HEK293T (cell line): ENCODE measurements at places on chromosomes 5 and 9.

- DNase-seq: no peak
These were observed 603 bp downstream of the SAXO1 start for GRCh38 chr9:19032406-19032805.

DNA sequence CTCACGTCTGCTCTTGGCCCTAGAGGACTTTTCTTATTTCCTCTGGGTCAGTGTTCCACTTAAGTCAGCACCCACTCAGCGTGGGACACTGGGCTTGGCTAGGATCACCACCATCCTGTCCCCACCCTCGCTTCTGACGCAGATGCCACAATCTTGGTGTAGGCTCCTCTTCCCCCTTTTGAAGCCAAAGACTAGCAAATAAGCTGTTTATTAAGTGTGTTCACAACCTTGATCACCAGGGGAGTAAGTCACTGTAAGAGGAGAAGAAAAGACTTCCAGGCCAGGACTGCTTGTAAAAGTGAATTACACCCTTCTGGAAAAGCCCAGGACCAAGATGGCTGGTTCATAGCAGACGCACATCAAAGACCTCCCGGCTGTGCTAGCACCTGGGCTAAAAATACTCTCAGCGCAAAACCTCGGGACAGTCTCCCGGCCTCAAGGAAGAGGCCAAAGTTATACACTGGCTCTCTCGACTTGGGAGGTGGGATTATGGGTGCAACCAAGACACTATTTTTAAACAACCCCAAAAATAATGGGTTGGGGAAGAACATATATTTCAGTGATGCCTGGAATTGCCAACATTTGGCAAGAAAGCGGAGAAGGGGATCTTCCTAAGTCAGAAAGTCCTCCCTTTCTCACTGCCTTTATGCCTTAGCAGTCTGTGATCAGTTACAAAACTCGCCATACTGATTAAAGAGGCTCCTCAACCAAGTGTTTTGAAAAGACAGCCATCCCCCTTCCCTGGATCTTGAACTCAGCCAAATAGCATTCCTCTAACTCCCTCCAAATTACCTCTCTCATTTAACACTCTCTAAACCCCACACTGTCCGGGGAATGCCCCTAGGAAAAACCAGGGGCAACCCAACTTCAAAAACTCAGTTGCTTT lies 69.4 kb downstream of the RAPGEF1 start:
- no peak for DNase-seq

DNA sequence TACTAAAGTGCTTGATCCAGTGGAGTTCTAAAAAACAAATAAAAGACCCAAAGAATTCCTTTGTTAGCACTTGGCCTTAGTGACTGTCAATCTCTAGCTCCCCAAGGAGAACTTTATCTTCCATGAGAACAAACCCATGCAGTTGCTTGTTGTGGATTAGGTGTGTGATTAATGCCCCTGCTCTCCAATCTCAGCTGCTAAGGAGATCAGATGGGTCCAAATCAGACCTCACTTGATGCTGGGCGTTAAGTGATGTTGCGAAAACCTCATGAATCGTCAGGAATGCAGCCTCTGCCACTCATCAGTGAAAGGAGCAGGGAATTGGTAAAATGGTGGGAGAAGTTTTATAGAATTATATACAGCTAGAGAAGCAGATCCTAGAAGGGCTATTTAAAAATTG lies 133.7 kb downstream of the DMAC1 start:
- no peak for DNase-seq

DNA sequence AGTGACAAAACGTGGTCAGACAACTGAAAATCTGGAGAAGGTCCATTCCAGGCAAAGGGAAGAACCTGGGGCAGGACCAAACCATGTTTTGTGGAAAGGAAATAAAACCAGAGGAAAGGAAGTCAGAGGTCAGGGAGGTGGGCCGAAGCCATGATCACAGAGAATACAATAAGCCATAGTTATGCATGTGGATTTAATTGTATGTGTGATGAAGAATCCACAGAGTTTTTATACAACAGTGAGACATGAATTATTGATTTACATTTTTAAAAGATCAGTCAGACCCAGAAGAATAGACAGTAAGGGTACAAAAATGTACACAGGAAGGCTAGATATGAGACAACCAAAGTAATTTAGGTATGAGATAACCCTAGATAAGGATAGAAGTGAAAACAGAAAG lies 20.8 kb downstream of the TTC33 start:
- no peak for DNase-seq

GRCh38 chr5:41869151-41869723 lies 988 bp downstream of the OXCT1 start:
- peak; percentile 13 for DNase-seq

- DNase-seq: peak; percentile 35
These were observed 103.8 kb upstream of the ERCC6L2 start for GRCh38 chr9:95771556-95772246.

GRCh38 chr5:58466939-58467338 lies 7.1 kb upstream of the PLK2 start:
- no peak for DNase-seq

- no peak for DNase-seq
These were observed 42.6 kb upstream of the PDZD2 start for GRCh38 chr5:31596354-31596753.

DNA sequence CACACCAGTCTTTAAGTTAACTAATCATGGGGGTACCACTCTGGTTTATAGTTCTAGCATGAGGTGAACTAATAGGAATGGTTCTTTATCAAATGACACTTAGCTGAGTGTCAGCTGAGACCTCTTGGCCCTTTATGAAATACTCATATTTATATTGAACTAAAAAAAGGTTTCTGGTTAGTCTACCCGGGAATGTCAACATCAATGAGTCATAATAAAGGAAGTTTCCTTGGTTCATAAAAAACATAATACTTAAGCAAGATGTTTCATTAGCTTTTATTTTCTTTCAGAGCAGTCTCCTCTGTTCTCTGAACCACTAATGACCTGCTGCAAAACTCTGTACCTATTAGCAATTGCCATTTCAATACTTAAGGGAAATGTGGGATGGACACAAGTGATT lies 13.7 kb downstream of the DAB2 start:
- DNase-seq: no peak

- no peak for DNase-seq
These were observed 49.0 kb downstream of the DAPK1 start for GRCh38 chr9:87546704-87547103.

- no peak for DNase-seq
These were observed 461.4 kb downstream of the ZNF608 start for GRCh38 chr5:124285071-124285470.

DNA sequence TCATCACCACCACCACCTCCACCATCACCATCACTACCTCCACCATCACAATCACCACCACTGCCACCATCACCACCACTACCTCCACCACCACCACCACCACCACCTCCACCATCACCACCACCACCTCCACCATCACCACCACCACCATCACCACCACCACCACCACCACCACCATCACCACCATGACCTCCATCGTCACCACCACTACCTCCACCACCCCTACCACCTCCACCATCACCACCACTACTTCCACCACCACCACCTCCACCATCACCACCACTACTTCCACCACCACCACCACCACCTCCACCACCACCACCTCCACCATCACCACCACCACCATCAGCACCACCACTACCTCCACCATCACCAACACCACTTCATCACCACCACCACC lies 23.5 kb upstream of the ADCY2 start:
- no peak for DNase-seq

GRCh38 chr5:131459216-131459615 lies 175.8 kb downstream of the RAPGEF6 start:
- no peak for DNase-seq

GRCh38 chr9:127131871-127132270 lies 9.4 kb upstream of the ANGPTL2 start:
- DNase-seq: no peak

DNA sequence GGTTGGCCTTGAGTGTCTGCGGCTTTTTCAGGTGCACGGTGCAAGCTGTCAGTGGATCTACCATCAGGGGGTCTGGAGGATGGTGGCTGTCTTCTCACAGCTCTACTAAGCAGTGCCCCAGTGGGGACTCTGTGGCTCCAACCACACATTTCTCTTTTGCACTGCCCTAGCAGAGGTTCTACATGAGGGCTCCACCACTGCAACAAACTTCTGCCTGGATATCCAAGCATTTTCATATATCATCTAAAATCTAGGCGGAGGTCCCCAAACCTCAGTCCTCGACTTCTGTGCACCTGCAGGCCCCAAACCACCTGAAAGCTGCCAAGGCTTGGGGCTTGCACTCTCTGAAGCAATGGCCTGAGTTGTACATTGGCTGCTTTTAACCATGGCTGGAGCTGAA lies 601.5 kb downstream of the MTRR start:
- no peak for DNase-seq

DNA sequence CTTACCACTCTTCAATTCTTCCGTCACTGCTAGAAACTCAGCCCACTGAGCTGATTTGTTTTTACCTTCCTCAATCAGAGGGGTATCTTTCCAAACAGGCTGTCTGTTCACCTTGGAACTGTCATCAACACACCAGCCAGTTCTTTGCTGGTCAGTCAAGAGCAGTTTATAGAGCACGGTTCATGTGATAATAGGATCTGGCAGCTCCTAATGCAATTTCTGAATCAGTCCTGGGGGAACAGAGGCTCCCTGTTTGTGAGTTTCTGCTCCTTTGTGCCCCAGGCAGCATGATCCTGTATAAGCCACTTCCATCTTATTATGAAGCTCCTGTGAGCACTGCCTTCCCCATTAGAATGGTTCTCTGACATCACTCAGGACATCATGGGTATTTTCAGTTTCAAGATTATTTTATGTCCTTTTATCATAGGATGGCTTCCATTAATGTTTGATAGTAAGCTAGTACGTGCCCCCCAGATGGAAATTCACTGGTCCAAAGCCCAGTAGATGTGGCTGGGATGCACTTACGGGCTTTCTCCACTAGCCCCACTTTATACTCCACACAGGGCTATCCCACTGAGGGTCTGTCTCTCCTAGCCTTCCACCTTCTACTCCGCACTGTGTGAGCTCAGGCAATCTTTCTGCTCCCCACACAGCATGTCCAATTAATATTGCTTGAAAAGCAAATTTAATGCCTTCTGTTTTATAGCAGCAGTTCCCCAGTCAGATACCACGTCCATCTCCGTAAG lies 85.5 kb upstream of the SPIN1 start:
- DNase-seq: no peak

GRCh38 chr5:141245250-141245717 lies at the start of gene PCDHB15:
TSS of gene PCDHB15 (plus strand) at chr5:141245395. CDS start at chr5:141245579, 184 bp downstream.
- DNase-seq: peak; percentile 20

DNA sequence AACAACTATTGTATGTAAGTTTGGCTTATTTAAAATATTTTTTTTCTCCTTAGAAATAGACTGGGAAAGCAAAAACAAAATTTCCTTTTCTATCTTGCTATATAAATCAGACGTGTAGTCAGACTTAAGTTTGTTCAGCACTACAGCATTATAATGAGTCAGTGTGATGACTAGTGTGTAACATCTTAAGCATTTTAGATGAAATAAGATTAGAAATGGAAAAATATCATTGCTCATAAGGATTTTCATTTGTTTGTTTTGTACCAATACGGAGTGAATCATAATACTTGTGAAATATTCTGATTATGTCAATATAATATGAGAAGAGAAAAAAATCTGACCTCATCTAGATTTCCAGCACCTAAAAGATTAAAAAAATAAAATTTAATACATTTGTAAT lies 64.7 kb upstream of the RICTOR start:
- no peak for DNase-seq

- no peak for DNase-seq
These were observed 3.0 kb downstream of the SPIN1 start for GRCh38 chr9:88391236-88391635.

- no peak for DNase-seq
These were observed 4.1 kb upstream of the SMU1 start for GRCh38 chr9:33080534-33080933.

DNA sequence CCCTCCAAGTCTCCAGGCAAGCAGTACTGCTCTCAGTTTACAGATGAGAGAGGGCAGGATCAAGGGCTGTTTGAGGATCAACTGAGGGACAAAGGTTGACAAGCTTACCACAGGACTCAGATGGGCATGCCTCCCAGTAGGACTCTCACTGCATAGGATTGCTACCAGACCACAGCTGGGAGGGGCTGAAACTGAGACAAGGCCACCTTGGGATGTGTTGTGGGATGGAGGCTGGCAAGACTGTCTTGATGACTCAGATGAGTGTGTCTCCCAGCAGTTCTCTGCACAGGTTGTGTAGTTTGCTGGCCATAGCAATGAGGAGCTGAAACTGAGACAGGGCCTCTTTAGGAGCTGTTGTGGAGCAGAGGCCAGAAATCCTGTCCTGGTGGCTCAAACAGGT lies 222.2 kb upstream of the IRX1 start:
- no peak for DNase-seq

DNA sequence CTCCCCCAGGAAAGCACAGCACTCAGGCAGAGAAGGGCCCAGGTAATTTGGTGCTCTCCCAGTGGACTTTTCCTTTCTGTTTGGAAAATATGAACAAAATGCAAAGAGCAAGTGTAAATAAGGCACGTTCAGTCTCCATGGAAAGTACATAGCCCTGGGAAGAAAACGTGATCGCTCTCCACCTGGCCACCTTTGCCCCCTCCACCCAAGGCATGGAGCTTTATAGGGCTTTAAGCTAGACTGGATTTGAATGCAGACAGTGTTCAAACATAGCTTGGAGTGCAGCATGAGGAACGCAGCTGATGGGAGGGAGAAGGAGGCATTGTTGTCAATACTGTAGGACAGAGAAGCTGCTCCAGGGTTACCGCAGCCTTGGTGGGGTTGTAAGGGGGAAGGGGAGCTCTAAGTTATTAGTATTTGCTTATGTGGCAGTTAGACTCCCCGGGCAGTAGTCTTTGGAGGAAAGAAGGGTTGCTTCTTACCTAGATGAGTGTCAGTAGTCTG lies 500.2 kb downstream of the SPOCK1 start:
- DNase-seq: no peak

GRCh38 chr5:57302643-57303042 lies 128.8 kb downstream of the GPBP1 start:
- no peak for DNase-seq

GRCh38 chr5:15852217-15852616 lies 327.4 kb downstream of the MARCHF11 start:
- no peak for DNase-seq

DNA sequence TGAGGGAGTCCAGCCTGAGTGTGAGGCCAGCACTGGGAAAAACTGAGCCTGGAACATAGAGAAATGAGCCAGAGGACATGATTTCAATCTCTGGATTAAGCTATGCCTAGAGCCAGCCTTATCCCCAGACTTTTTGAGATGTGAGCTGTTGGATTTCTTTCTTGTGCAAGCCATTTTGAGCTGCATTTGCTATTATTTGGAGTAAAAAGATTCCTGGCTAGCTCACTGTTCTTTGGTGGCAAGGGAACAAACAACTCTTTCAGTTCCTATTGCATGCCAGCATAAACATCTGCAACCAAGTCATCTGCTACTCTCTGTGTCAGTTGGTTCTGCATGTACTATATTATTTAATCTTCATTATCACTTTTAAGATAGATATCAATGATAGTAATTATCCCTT lies 70.1 kb upstream of the MAN2A1 start:
- no peak for DNase-seq

GRCh38 chr5:7225826-7226225 lies 170.1 kb upstream of the ADCY2 start:
- no peak for DNase-seq

DNA sequence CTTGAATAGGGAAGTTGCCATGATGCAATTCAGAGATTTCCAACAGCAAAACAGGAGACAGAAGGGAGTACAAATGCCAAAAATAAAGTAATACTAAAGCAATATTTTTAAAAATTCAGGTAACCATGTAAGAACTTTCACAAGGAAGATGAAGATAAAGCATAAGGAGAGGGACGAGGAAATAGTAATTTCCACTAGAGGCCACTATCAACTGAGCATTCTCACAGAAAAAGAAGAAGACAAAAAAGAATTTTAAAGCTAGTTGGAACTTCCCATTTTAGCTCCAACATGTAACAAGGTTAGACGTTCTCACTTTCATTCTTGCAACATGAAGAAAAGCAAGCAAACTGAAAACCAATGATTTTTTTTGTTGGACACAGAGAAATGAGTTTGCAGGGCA lies 779.9 kb upstream of the CDH6 start:
- no peak for DNase-seq
